ENCODE measurements at places on chromosomes 6 and 20.

DNA sequence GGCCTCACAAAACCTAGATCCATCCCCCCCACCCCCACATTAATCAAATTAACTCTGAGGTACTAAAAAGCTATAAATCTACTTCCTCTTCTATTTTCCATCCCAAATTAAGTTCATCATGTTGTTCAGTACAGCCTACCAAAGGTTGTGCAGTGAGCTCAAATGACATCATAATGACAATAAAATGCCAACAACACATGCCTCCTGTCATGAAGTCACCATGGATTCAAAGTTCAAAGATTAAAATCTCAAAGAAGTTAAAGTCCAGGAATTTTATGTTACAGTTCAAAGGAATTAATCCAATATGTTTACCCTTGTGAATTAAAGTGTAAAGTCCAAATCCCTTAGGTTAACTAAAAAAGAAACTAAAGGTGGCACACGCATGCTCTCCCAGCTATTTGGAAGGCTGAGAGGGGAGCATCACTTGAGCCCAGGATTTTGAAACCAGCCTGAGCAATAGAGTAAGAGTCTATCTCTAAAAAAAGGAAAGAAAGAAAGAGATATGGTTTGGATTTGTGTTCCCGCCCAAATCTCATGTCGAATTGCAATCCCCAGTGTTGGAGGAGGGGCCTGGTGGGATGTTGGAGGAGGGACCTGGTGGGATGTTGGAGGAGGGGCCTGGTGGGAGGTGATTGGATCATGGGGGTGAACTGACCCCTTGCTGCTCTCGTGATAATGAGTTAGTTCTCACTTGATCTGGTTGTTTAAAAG is 25.7 kb upstream of the SIRT5 start:
- DNase-seq, result no peak

- DNase-seq, result no peak
Measured at GRCh38 chr6:20169786-20170185, 42.5 kb downstream of the MBOAT1 start.

GRCh38 chr6:11854408-11855165 is 76.0 kb upstream of the ADTRP start:
- no peak for DNase-seq

DNA sequence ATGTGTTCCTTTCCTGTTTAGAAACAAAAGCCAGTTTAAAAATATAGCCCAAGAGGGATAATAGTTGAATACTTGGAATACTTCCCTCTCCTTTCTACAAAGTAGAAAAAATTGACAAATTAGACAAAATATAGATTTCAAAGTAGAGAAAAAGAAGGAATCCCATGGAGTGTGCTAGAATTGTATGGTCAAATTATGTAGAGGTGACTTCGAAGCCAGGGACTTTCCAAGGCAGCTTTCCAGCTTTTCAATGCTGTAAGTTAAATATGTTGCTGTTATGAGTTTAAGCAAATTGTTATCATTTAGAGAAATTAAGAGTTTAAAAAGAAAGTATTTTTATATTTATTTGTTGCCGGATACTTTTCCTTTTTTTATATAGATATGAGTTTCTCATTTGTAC is 415.5 kb upstream of the OPRM1 start:
- DNase-seq, result no peak

DNA sequence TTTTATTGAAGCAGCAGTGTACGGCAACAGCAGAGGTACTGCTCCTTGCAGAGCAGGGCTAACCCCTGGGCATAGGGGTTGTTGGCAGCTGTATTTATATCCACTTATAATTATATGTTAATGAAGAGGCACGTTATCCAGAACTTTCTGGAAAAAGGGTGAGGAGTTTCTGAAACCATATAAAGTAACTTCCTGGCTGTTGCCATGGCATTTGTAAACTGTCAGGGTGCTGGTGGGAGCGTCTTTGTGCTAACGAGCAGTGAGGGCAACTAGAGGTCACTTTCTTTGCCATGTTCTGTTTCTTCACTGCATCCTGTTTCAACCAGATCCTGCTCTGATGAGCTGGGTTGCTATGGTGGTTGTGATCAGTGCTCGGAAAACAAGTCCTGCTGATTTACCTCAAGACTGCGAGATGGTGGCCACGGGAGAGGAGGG is 11.1 kb upstream of the ARFGEF2 start:
- DNase-seq, result no peak

- DNase-seq, result no peak
Measured at GRCh38 chr20:56391596-56392131, 351 bp downstream of the AURKA start.

- no peak for DNase-seq
Measured at GRCh38 chr6:52491203-52492069, 71.3 kb downstream of the EFHC1 start.

DNA sequence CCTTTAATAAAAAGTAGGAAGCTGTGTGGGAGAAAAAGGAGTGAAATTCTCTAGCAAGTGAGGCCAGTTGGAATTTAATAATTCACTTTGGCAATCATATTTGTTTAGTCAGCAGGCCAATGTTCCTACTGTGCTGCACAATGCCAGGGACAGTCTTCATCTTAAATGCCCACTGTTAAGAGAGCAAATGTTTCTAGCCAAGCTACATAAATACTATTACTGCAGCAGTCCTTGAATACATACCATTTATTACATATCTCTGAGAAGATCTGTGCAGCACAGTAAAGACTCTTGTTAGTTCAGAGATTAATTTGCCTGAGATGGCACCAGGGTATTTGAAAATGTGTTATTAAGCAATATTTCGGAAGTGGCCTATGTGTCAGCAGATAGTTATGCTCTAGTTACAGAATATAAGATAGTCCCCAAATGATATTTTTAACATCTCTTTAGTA is 105.4 kb downstream of the OGFRL1 start:
- DNase-seq, result no peak

DNA sequence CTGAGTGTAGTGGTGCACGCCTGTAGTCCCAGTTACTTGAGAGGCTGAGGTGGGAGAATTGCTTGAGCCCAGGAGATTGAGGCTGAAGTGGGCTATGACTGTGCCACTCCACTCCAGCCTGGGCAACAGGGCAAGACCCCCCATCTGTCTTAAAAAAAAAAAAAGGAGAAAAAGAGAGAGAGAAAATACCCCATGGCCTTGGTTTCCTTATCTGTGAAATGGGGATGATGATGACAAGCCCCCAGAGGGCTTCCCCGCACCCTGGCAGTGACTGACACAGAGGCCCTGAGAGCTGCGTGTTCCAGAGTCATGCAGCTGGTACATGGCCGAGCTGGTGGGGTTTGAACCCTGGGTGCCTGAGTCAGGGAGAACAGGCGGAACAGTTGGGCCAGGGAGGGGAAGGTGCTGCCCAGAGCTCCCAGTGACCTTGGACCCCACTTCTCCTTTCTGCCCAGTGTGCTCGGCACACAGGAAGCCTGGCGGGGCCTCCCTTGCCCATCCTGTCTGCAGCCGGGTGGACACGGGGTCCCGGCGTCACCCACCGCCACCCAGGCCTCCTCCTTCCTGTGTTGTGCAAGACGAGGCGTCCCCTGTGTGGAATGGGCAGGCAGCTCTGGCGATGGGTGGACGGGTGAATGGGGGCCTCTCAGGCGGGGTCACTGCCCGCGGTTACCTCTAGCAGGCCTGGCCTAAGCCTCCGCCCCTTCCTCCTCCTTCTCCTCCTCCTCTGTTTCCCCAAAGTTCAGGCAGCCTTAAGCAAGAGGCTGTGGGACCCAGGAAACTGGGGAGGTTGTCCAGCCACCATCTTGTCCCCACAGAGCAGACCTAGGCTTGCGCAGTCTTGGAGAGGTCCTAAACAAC is 84.2 kb downstream of the CEBPB start:
- no peak for DNase-seq

GRCh38 chr6:6626187-6626586 is 37.7 kb downstream of the LY86 start:
- DNase-seq, result no peak

Data from NCI-H1417 treated with DMSO at 0.1 percent for 48 hours (cell line).